ENCODE measurements at places on chromosomes 1 and 21.

DNA sequence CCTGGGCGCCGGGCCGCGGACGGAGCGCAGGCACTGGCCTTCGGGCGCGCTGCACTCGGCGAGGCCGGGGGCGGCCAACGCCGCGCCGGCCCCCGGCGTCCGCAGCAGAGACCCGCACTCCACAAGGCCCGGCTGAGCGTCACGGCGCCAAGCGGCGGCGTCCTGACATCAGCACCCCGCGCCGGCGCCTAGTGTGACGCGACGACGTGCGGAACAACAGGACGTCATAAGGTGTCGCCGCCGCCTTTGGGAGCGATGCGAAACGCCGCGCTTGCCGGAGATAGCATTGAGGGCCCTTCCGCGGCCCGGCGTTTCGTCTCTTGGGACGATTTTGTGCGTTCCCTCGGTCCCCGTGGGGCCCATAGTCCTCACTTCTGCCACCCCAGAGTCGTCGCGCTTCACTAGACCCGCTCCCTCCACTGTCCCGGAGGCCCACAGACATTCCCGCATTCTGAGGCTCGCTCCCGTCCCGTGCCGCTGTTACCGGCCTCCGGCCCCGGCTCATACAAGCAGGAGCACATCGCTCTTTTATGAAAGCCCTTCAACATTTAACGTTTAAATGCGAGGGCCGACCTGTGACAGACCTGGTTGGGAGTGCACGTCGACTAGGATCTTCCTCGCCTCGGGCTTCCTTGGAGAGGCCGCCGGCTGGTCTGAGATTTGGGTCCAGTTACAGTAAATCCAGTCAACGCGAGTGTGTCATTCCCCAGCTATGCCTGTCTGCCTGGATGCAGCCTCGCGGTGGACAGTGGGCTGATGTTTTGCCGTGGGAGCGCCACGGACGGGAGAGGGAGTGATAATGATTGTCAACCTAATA lies at the start of gene SSU72:
Gene SSU72, minus strand, starts transcription at position 143 of the 817 bp plus-strand sequence. CDS start 306 bp downstream, outside the sequence.
- peak; percentile 74 for DNase-seq

DNA sequence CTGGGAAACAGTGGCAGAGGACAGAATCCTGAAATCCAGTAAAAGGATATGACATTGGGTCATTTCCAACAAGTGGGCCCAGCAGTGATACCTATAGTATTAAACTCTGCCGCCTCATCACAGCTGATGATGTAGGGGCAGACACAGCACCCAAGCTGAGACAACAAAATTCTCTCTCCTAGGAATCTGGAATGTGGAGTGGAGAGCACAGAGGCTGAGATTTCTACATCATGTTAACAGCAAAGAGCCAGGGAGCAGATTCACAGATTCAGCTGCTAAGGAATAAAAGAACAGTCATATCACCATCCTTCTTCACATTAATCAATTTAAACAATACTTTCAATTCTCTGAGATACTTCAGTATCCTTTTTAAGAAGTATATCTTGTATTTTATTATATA lies 61.9 kb downstream of the CRP start:
- peak; percentile 4 for DNase-seq

DNA sequence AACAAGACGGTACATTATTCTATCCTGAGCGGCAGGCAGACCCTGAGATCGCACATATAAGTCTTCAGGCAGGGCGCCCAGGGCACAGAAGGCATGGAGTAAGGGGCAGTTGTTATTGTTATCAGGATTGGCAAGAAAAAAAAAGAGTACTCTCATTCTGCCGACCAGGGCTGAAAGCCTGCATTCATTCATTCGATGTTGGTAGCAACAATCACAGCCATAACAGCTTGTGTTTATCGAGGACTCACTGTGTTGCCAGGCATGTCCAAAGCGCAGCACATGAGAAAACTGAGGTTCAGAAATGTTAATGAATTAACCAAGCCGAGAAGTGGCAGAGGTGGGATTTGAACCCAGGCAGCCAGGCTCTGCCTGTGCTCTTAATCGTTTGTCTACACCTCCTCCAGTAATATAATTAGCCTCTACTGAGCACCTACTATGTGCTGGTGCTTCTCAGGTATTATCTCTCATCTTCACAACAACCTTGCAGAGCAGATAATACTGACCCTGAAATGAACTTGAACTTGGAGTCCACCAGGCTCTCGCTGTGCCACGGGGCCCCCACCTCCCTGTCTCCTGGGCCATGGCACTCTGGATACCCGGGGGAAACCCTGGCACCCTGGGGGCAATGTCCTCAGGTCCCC lies 56.2 kb downstream of the TAS1R2 start:
- no peak for DNase-seq

DNA sequence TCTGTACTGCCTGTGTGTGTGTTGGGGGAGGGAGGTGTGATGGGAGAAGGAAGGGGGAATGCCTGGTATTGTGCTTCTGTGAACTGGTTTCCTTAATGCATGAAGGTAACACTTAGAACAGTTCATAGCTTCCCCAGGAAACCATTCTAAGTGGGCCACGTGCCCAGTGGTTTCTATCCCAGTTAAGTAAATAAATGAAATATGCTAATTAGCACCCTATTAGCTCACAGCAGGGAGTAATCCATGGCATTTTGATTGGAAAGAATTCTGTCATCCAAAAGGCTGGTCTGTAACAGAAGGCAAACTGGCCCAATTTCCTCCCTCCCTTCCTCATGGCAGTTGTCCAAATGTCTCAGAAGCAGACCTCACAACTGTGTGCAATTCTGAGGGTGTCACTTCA lies 199.3 kb downstream of the TTLL7 start:
- peak; percentile 37 for DNase-seq

DNA sequence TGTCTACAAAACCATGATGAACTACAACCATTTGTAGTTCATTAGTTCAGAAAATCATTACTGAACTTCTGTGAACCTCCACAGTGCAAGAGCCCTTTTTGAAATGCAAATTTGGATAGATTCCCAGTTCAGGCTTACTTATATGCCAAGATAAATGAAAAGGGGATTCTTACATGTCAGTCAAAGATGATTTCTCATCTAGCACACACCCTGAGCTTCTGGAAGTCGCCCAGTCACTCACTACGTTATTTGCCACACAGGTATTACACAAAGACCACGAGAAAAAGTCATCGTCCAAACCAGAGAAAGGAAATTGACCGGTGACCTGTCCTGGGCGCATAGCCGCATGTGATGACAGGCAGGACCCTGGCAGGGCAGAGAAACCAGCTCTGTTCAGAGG lies 41.8 kb downstream of the ETS2 start:
- no peak for DNase-seq

DNA sequence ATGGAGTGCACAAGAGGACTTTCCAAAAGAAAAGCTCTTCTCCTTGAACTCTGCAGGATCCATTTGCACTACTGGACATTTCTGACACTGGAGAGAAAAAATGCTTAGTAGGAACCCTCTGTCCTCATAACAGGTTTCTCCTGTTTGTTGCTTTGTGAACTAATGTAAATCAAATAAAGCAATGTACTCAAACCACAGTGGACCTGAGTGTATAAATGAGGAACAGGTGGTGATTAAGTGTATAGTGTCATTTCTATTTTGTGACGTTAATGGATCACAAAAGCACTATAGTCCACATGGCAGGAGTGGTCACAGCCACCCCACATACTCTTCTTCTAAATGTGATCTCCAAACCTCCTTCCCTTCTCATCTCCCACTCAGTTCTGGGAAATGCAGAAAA lies 268.4 kb upstream of the DUSP10 start:
- no peak for DNase-seq

DNA sequence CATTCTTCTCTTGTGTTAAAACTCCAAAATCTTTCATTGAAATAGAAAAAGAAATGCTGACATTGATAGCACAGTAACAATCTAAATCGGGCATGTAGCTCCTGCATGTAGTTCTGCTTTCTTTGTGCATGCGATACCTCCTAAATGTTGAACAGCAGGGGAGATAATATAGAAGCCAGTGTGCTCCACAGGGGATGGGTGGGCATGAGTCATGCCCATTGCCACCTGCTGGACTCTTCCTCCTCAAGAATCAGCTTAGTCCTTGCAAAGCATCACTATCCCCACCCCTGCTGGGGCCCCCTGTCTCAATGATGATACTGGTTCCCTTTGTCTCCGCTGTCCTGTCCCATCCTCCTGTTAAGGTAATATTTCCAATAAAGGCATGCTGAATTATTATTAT lies 203.0 kb downstream of the RWDD3 start:
- no peak for DNase-seq

DNA sequence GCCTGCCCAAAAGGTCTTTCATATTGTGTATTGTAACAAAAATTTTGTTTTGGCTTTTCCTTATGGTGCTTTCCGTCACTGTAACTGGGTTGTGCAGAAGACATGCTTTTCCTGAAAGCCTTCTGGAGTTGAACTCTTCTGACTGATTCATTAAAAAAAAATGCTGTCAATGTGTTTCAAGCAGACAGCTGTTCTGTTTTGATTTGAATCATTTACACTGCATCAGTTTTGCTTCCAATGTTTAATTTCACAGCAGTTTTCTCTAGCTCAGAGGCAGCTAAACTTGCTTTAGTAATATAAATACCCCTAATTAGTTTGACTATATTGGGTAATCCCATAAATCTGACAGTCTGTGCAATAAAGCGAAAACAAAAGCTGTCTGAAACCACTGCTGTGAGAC lies 7.9 kb downstream of the UTP11 start:
- DNase-seq, result no peak

GRCh38 chr1:90728502-90729287 lies 11.6 kb upstream of the BARHL2 start:
- no peak for DNase-seq

GRCh38 chr1:9764550-9764949 lies 59.2 kb downstream of the CLSTN1 start:
- no peak for DNase-seq

GRCh38 chr1:47571952-47572351 lies 134.1 kb downstream of the FOXD2 start:
- DNase-seq, result no peak

- no peak for DNase-seq
Observed at GRCh38 chr1:220321758-220322157, 49.5 kb upstream of the RAB3GAP2 start.

- DNase-seq, result no peak
Observed at GRCh38 chr1:149917571-149918144, at the start of gene SV2A. Gene SV2A, minus strand, starts transcription at chr1:149917844. Its CDS starts 4,004 bp downstream, at chr1:149913840.

GRCh38 chr1:85560305-85560704 lies 20.3 kb upstream of the CCN1 start:
- DNase-seq, result no peak

DNA sequence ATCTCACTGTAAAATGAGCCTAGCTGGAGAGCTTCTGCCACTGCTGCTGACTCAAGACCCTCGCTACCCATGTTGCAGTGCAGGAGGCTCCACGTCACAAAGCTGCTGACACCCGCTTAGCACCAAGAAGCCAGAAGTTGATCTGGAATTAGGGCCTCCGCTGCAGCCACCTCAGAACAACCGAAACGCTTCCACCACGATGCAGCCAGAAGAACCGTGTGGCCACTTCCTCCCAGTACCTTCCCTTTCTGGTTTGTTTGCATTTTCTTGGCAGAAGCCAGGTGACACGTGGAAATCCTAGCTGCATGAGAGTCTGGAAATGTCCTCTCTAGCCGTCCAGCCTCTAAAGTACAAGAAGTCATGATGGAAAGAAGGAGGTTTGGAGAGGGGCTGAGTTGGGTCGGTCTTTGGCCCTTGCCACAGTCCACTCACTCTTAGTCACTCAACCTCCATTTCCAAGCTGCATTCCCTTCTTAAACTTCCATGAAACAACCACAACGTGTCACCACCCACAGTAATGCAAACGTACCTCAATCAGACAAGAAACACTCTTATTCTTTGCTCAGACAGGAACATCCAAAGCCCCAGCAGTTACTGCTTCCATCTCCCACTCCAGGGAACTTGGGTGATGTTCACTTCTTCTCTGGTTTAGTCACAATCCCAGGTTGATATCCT lies 10.0 kb upstream of the CDA start:
- DNase-seq, result no peak

GRCh38 chr1:226450688-226451087 lies 42.8 kb upstream of the PARP1 start:
- no peak for DNase-seq

DNA sequence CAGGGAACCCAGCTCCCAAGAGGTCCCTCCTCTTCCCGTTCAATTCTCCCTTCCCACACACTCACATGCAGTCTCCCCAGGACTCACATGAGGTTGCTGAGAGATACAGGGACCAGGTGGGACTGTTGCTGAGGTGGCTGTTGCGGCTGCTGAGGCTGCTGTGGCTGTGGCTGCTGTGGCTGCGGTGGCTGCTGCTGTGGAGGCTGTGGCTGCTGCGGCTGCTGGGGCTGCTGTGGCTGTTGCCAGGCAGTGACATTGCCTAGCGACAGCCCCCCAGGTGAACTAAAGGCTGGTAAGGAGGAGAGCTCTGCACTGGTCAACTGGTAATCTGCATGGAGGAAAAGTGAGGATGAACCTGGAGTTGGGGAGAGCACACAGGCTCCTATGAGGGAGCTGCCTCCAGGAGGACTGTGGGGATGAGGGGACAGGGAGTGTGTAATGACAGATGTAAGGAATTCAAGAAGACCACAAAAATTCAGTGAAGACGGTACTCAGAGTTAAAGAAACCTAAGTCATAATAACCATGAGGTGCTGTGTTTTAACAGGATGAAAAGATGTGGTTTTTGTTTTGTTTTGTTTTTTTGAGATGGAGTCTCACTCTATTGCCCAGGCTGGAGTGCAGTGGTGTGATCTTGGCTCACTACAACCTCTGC lies 31.8 kb downstream of the MEF2D start:
- DNase-seq, result no peak

DNA sequence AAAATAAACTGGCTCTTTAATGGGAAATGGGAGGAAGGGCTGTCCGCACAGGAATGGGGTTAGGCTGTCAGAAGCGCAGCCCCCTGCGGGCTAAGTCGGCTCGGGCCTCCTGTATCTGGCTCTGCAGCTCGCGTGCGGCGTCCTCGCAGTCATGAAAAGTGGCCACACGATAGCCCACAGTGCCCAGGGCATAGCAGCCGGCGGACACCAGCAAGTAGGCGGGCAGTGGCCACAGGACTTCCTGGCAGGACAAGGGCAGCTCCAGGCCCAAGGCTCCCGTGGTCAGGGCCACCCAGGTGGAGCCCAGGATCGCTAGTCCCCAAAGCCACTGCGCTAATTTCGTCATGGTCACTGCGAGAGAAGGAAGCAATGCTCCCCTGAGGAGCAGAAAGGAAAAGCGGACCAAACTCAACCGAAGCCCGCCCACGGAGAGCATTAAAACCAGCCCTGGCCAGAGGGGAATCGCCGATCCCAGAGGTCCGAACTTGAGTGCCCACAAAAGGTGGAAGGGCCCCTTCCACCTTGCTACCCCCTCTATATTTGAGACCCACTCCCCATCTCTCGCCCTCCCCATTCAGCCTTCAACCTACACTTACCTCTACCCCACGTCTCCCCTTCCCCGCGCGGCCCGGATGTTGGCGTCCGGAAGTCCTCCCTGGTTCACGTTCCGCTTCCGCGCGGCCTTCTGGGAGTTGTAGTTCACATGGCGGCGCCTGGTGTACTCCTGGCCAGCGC lies at the start of gene DPM3:
Gene DPM3, minus strand, starts transcription at position 637 of the 735 bp plus-strand sequence. Its CDS starts 291 bp downstream, at position 346.
- DNase-seq, result no peak

- peak; percentile 62 for DNase-seq
Observed at GRCh38 chr1:20493839-20494608, 8.0 kb upstream of the CAMK2N1 start.

GRCh38 chr1:94300731-94301130 lies 63.3 kb upstream of the ARHGAP29 start:
- DNase-seq, result no peak
